ENCODE measurements at places on chromosomes 13 and 19. TPM values are rescaled to one million over a fixed set of nuclear protein-coding genes. Genes with fewer than 3 reads are reported as not detected.

DNA sequence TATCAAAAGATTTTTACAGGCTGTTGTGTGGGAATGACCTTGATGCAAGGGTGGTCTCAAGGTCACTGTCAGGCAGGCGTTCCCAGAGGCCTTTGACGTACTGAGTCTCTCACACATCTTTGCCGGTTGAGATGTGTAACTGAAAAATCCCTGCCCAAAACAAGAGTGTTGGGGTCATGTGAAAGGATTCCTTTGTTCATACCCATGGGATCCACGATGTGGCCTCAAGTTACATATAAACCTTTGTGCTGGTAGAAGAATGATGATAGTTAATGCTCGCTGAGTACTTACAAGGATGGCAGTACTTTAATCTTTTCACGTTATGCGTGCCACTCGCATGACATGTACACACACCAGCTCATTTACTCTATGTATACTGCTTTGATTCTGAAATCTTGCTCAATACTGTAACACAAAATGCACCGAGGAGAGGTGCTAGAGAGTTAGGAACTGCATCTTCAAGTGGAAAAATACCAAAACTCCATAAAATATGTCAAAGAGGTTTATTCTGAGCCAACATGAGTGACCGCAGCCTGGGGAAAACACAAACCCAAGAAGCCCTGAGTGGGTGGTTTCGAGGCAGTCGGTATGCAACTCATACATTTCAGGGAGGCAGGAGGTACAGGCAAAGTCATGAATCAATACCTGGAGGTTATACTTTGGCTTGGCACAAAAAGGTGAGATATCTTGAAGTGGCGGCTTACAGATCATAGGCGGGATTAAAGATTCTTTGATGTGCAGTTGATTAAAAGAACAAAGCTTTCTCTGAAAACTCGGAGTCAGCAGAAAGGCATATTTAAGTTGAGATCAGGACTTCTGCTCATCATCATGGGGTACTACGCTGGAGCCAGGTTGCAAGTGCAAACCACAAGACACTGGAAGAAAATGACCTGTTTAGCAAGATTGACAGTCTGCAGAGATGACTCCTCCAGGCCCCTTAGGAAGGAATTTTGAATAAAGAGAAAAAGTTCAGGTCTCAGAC, 87.4 kb upstream of the ARHGEF7 start:
- no peak overlapping the region for H3K27ac ChIP-seq
- no peaks in the 10 kb centered on the region for H3K36me3 ChIP-seq
- no peak overlapping the region for H3K4me3 ChIP-seq

DNA sequence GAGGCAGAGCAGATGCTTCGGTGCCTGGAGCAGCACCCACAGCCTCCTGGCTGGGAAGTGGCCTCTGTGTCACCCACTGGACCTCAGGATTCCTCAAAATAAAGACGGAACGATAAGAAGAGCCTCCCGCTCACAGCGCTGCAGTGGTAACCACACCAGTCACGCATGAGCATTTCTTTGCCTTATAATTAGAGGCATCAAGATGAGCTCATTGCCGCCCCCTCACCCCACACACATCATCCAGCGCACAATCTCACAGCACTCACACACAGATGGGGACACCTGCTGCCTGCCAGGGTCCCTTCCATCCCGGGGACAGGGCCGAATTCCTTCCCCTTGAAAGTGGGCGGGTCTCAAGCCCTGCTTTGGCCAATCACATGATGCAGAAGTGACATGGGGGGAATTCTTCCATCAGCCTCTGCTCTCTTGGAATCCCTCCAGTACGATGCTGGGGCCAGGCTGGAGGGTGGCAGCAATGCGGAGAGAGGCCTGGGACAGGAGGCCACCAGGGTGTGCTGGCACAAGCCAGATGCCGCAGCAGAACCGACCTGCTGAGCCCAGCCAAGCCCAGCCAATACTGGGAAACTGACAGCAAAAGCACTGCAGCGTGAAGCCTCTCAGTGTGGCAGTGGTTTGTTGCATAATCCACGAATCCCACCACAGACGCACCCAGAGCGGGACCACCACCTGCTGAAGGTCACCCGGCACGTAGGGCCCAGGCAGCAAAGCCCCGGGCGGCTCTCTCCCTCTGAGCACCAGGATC, 16.0 kb downstream of the PIP5K1C start:
- H3K27me3 ChIP-seq, result no peaks in the 10 kb centered on the region
- peak overlapping the region; percentile 97 for H3K27ac ChIP-seq
- no peaks in the 10 kb centered on the region for H3K36me3 ChIP-seq
- no peak overlapping the region for H3K4me3 ChIP-seq

RAB20 gene
- total RNA-seq, result 21.3 TPM

ZNF835 gene
- 14.3 TPM for total RNA-seq

- no peaks in the 10 kb centered on the region for H3K36me3 ChIP-seq
- H3K27ac ChIP-seq, result no peak overlapping the region
- H3K4me3 ChIP-seq, result no peak overlapping the region
Measured at GRCh38 chr13:76016799-76017400, 380.8 kb downstream of the LMO7 start.

EFNB2 gene
- total RNA-seq, result 15.0 TPM

EDDM13 gene
- not detected for total RNA-seq

GRCh38 chr19:1249298-1249989, 1.1 kb downstream of the MIDN start:
- H3K4me1 ChIP-seq, result peaks cover 16% of the 10 kb centered on the region
- peak overlapping the region; percentile 94 for H3K4me3 ChIP-seq
- H3K27me3 ChIP-seq, result no peaks in the 10 kb centered on the region
- peak; percentile 98 for DNase-seq
- H3K27ac ChIP-seq, result peak overlapping the region; percentile 100
- H3K36me3 ChIP-seq, result peaks cover 4% of the 10 kb centered on the region

OXGR1 gene
- total RNA-seq, result 2.2 TPM

- H3K4me1 ChIP-seq, result peaks cover 79% of the 10 kb centered on the region
- no peaks in the 10 kb centered on the region for H3K27me3 ChIP-seq
- no peak overlapping the region for H3K4me3 ChIP-seq
- peak overlapping the region; percentile 100 for H3K27ac ChIP-seq
- peak; percentile 95 for DNase-seq
Measured at GRCh38 chr19:2166741-2167738, 3.3 kb downstream of the DOT1L start.

DNA sequence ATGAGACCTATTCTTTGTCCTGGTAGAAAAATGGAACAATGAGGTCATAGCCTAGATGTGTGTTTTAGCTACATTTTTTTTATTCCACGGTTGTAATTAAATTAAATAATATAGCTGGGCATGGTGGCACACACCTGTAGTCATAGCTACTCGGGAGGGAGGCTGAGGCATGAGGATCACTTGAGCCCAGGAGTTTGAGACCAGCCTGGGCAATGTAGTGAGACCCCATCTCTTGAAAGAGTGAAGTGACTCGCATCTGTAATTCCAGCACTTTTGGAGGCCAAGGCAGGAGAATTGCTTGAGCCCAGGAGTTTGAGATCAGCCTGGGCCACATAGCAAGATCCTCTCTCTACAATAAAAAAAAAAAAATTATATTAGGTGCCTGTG, 11.7 kb upstream of the CBLC start:
- peaks cover 5% of the 10 kb centered on the region for H3K36me3 ChIP-seq
- no peak for DNase-seq
- no peak overlapping the region for H3K27ac ChIP-seq
- no peaks in the 10 kb centered on the region for H3K27me3 ChIP-seq
- no peak overlapping the region for H3K4me3 ChIP-seq

DNA sequence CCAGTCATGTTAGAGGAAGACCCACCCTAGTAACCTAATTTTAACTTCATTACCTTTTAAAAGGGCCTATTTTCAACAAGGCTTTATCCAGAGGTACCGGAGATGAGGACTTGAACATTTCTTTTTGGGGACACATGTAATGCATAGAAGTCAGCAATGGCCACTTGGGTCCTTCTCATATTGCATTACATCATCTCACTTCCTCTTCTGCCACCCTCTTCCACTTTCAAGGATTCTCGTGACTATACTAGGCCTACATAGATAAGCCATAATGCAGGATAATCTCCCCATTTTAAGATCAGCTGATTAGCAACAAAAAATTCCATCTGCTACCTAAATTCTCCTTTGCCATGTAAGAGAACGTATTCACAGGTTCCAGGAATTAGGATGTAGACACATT, 557.2 kb downstream of the KCTD12 start:
- H3K4me1 ChIP-seq, result peaks cover 36% of the 10 kb centered on the region
- no peak for DNase-seq

DNA sequence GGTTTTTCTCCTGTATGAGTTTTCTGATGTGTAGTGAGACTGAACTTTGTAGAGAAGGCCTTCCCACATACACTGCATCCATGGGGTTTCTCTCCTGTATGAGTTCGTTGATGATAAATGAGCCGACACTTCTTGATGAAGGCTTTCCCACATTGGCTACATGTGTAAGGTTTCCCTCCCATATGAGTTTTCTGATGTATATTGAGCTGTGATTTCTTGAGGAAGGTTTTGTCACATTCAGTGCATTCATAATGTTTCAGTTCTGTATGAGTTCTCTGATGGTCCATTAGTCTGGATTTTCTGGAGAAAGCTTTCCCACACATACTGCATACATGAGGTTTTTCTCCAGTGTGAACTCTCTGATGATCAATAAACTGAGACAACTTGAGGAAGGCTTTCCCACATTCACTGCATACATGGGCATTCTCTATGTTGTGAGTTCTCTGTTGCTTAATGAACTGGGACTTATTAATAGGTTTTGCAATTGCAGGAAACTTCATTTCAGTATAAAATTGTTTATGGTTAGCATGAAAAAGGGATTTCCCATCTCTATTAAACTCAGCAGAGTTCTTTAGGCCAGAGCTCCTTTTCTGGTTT, 7.5 kb upstream of the ZNF350 start:
- H3K27ac ChIP-seq, result no peak overlapping the region
- H3K36me3 ChIP-seq, result peaks cover 45% of the 10 kb centered on the region

DNA sequence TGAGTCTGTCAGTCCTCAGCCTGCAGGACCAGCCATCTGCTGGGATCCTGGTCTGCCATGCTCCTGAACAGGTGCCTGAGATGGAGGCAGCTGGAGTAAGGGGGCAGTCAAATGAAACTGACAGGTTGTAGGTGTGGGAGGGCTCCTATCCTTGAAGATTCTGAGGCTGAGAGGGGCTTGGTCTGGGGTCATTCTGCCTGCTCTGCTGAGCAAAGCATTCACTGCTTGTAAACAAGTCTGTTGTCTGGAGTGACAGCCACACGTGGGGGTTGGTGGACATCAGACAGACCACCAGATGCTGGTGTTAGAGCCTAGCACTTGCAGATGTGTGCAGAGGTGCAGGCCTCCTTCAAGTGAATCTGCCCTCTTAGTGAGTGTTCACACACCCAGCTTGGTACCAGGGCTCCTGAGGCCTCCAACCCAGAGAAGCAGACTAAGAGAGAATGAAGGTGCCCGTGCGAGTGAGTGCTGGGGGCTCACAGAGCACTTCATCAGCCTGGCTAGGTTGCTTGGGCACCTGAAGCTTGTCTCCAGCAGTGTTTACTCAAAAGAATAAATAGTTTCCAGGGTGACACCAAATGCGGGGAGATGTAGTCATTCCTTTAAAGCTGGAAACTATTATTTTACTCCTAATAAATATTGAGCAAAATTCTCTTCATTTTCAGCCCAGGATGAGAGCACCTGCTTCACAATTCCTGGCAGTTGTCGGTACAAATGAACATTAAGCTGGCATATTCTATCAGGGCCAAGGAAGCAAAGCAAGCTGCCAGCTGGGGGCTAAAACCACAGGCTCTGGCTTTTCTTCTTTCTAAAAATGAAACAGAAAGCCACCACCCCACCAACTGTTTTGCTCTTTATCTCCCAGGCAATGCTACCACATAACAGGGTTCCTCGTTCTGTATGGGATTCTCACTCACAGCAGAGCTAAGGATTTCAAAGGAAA, 82.3 kb downstream of the RNASEH2B start:
- H3K4me1 ChIP-seq, result peaks cover 43% of the 10 kb centered on the region
- no peaks in the 10 kb centered on the region for H3K27me3 ChIP-seq
- no peak overlapping the region for H3K4me3 ChIP-seq
- no peaks in the 10 kb centered on the region for H3K36me3 ChIP-seq
- peak overlapping the region; percentile 38 for H3K27ac ChIP-seq
- DNase-seq, result no peak

FXYD1 gene
- total RNA-seq, result 45.7 TPM

PRSS57 gene
- not detected for total RNA-seq

- no peak overlapping the region for H3K4me3 ChIP-seq
- peak overlapping the region; percentile 2 for H3K27ac ChIP-seq
- no peaks in the 10 kb centered on the region for H3K4me1 ChIP-seq
- H3K36me3 ChIP-seq, result peaks cover 77% of the 10 kb centered on the region
Measured at GRCh38 chr13:110492679-110493593, 68.6 kb downstream of the RAB20 start.

DNA sequence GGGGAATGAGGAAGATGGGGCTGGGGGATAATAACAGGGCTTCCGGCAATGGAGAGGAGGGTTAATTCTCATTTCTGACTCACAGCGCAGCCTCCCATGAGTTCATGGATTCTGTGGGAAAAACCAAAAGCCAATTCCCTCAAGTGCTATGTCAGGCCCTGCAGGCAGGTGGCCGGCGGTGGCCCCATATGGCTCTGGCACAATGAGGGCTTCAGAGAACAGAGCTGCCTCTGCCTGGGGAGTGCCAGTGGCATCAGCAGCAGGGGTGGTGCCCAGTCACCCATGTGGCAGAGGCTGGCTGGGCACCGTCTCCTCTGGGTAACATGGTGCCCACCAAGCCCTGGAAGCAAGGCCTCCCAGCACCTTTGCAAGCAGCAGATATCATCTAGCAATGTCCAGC, 69.1 kb downstream of the ALOX5AP start:
- H3K36me3 ChIP-seq, result no peaks in the 10 kb centered on the region
- H3K4me3 ChIP-seq, result no peak overlapping the region
- peak; percentile 40 for DNase-seq
- no peaks in the 10 kb centered on the region for H3K27me3 ChIP-seq
- no peak overlapping the region for H3K27ac ChIP-seq

GRCh38 chr13:24116131-24116530, 44.4 kb upstream of the SPATA13 start:
- DNase-seq, result no peak
- no peak overlapping the region for H3K4me3 ChIP-seq
- no peaks in the 10 kb centered on the region for H3K4me1 ChIP-seq
- no peaks in the 10 kb centered on the region for H3K27me3 ChIP-seq
- H3K36me3 ChIP-seq, result no peaks in the 10 kb centered on the region

DNA sequence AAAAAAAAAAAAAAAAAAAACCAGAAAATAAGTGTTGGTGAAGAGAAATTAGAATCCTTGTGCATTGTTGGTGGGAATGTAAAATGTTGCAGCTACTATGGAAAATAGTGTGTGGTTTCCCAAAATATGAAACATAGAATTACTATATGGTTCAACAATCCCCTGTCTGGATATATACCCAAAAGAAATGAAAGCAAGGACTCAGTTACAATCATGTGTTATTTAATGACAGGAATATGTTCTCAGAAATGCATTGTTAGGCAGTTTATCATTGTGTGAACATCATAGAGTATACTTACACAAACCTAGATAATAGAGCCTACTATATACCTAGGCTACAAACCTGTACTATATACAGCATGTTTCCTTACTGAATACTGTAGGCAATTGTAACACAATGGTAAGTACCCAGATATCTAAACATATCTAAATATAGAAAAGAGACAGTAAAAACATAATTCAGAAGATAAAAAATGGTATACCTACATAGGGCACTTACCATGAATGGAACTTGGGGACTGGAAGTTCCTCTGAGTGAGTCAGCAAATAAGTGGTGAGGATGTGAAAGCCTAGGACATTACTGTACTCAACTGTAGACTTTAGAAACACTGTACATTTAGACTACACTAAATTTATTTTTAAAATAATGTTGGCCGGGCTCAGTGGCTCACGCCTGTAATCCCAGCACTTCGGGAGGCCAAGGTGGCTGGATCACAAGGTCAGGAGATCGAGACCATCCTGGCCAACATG, 25.7 kb upstream of the SLC7A1 start:
- no peak overlapping the region for H3K4me3 ChIP-seq
- no peaks in the 10 kb centered on the region for H3K36me3 ChIP-seq
- no peak overlapping the region for H3K27ac ChIP-seq
- no peaks in the 10 kb centered on the region for H3K27me3 ChIP-seq

All from sigmoid colon (tissue), 7 donors.